ENCODE measurements at places on chromosomes 5 and 9.

- peak; percentile 53 for DNase-seq
Measured at GRCh38 chr5:143014017-143014651, 244.0 kb downstream of the ARHGAP26 start.

DNA sequence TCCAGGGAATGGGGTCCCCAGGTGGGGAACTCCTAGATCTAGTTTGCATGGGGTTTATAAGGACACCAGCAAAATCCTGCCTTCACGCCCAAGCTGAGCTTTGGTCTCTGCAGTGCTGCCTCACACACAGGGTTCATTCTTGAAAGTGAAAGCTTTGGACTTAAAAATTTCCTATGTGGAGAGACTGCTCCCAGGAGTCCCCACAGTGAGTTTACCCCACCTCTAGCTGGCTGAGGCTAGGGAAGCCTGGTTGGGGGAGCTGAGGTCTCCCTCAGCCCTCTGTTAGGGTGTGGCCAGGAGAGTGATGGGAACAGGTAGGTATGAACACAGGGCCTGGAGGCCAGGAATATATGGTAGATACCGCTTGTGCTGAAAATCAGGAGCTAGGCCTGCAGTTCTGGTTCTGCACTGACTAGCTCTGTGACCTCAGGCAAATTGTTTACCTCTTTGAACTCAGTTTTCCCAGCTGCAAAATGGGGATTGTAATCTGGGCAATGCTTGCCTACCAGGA is 41.5 kb upstream of the LARP1 start:
- no peak for DNase-seq

GRCh38 chr5:148381906-148382305 is 1.9 kb upstream of the FBXO38 start:
- DNase-seq = no peak

DNA sequence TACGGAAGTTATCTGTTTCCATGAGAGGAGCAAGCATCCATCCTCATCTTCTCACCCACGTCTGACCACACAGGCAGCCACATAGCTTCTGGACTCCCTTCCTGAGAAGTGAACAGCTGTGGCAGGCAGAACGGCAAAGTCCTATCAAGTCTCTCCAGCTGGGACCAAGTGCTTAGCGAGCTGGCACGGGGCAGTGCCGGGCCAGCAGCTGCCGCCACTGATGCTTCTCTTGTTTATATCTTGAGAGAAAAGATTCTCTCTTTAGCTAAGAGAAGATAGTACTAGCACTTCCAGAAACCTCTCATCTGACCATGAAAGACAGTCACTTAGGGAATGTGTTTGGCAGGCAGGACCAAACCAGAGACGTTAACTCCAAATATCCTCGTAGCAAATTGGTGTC is 37.2 kb downstream of the PLAC8L1 start:
- DNase-seq = no peak

DNA sequence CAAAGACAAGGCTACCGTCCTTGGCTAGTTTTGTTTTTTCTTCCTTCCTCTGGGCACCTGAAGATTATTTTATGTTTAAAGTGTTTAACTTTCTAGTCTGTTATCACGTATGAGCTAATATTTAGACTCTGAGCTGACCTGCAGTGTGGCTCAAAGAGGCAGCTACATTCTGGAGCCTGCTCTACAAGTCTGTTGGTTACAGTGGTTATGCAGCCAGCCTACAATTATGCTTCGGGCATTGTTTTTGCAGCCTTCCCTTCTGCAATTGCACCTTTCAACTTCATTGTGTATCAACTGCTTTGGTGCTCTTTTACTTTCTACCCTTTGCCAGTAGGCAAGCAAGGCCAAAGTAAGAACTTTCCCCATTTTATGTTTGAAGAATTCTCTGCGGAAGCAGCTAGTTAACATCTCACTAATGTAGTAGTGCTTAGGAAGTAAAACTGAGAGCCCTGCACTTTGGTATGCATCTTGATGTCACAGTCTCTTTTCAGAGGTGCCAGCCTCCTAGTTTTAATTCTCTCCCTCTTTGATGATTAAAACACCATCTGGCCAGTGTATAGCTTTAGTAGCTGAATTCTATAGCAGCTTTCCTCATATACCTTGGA is 322.1 kb downstream of the FAM170A start:
- DNase-seq = no peak

DNA sequence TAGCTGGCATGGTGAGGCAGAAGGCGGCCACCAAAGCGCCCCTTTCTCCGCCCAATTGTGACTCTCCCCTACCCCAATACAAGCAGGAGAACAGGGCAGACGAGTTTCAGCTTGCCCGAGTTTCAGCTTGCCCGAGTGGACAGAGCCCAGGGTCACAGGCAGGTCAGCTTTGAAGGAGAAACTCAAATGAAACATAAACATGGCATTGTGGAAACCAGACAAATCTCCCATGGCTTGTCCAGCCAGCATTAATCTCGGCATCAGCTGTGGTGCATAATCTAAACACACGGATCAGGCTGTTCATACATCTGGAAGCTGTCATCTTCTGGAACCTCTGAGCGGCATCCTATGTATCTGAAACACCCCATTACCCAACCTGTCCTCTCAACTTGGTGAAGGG is 16.9 kb downstream of the PTCH1 start:
- no peak for DNase-seq

GRCh38 chr5:15794052-15794985 is 294.3 kb downstream of the FBXL7 start:
- DNase-seq = no peak

- no peak for DNase-seq
Measured at GRCh38 chr9:34644766-34645314, 1.6 kb upstream of the GALT start.
